Dermis microvascular lymphatic vessel endothelial cell (primary cell): ENCODE measurements at places on chromosomes 6 and 20.

DNA sequence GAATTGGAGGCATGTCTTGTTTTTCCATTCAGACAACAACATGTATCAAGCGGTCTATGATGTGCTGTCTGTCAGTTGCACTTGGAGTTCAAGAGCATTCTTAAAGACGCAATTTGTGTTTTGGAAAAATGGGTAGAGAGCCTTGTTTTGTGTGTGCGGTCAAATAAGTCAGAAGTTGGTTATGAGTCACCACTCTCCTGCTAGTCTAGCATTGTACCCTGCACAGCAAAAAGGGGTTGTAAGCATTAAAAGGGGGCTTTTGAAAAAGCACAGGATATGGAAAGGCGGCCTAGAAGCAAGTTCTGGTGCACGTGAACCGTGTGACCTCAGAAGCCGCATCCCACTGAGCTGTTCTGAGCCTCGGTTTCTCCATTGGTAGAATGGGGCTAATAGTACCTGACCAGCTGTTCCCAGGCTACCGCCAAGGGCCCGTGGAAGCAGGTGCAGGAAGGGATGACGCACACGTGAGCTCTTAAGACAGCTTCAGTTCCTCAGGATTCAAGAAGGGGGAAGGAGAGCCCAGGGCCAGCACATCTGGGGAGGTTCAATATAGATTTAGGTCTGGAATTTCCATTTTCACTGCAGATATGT is 61.6 kb upstream of the SNX9 start:
- DNase-seq: no peak

DNA sequence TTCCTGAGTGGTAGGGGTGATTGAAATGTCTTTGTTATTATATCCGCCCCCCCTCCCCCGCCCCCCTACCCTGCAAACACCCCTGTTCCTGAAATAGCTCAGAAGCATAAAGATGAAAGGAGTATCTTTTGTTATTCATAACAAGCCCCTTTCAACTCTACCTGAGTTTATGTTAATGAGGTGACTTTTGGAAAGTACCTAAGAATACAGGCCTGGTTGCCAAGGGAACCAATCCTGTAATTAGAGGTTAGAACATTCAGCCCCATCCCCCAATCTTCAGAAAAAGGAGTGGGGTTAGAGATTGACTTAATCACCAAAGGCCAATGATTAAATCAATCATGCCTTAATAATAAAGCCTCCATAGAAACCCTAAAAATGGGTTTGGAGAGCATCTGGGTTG is 979.2 kb upstream of the GJE1 start:
- DNase-seq: peak; percentile 29

DNA sequence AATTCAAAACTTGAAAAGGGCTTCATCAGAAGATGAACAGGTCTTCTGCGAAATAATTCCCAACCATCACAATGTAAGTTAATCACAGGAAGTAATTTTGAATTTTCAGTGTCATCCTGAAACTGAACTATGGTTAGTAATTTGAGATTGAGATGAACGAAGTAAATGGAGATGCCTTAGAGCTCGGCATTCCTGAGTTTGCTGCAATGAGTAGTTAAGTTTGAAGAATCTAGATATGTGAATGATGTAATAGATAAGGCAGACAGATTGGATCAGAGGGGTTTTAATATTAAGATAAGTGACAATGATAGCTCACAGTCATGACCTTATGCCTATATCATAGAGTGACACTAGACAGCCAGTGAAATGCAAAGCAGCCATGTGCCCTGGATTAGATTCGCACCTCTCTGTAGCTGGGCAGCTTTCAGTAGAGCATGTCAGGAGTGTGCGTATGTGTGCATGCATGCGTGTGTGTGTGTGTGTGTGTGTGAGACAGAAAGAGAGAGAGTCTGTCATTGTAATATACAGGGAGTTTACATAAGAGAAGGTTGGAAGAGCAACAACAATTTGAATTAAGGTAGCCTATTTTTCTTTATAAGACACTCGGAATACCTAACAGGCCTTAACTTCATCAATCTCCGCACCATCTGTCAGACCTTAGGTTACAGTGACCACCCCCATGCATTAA is 233.0 kb downstream of the GMPR start:
- no peak for DNase-seq

DNA sequence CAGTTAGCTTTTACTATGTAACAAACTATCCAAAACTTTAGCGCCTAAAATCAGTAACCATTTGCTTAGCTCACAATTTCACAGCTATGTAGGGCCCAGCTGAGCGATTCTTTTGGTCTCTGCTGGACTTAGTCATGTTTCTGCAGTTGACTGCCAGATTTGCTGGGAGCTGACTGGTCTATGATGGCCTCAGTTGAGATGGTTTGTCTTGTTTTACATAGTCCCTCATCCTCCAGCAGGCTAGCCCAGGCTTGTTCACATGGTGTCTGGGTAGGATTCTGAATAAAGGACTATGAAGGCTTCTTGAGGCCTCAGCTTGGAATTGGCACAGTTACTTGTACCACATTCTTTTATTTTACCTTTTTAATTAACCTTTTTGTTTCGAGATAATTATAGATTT is 247.8 kb upstream of the CHD6 start:
- DNase-seq: no peak

- DNase-seq: no peak
These were observed 26.3 kb downstream of the FAM50B start for GRCh38 chr6:3875486-3875885.

GRCh38 chr20:9300080-9300479 is 214.3 kb upstream of the LAMP5 start:
- peak; percentile 6 for DNase-seq

DNA sequence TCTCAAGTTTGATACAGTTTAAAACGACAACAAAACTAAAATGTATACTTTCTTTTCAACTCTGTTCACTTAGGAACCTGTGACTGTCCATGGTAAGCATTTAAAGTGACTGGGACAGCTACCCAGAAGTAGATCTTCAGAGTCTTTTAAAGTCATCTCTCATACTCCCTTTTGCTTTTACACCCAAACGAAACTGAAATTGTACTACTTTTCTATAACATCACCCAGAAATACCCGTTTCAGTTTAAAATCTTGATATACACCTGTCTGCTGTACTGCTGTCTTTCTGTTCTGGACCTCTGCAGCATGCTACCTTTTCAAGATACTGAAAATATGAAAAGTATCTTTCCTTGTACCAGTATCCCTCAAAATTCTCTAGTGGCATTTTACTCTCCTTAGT is 170.4 kb upstream of the THEMIS start:
- no peak for DNase-seq

- peak; percentile 13 for DNase-seq
These were observed 880 bp downstream of the ADNP start for GRCh38 chr20:50930139-50930975.

DNA sequence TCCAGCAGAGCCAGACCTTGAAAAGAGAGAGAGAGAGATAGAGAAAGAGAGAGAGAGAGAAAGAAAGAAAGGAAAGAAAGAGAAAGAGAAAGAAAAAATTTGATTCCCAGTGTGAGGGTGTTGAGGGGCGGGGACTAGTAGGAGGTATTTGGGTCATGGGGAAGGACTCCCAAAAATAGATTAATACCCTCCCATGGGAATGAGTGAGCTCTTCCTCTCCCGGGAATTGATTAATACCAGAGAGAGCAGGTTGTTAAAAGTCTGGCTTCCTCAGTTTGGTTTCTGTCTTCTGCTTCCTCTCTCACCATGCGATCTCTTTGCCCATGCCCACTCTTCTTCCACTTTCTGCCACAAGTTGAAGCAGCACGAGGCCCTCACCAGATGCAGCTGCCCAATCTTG is 28.8 kb upstream of the CFAP206 start:
- no peak for DNase-seq

DNA sequence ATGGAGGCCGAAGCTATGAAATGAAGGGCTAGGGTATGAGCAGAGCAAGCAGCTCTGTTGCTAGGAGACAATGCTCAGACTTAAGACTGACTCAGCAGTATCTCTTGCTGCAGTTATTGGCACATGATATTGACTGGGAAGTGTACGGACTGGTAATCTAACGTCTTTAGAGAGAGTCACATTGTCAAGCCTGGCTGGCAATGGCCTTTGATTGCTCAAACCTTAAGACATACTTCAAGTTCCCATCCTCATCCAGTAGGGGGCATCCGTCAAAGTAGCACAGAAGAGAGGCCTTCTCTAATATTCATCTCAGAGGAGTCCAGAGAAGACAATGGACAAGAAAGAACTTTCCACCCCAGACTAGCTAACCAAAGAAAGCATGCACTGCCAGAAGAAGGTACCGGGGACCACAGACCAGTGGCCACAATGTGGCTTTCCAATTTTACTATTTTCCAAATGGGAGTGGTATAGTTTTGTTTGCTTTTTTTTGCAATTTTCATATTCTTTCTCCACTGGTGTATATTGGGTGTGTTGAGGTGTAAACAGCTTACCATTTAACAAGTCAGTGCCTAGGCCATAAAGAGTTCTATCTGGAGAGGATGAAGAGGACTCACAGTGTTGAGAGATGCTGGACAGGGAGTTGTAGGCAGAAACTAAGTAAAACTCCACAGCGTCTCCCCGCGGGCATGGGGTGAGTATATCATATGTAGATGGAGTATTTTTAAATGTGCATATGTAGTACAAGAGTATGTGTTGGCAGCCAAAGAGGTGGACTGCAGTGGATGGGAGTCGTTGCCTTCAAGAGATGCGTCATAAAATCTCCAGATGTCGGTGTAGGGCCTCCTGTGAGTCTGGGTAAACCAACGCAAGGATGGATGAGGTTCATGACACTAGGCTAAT is 36.7 kb downstream of the LRFN2 start:
- peak; percentile 30 for DNase-seq

- peak; percentile 17 for DNase-seq
These were observed 40.5 kb upstream of the OSTM1 start for GRCh38 chr6:108114841-108115597.

DNA sequence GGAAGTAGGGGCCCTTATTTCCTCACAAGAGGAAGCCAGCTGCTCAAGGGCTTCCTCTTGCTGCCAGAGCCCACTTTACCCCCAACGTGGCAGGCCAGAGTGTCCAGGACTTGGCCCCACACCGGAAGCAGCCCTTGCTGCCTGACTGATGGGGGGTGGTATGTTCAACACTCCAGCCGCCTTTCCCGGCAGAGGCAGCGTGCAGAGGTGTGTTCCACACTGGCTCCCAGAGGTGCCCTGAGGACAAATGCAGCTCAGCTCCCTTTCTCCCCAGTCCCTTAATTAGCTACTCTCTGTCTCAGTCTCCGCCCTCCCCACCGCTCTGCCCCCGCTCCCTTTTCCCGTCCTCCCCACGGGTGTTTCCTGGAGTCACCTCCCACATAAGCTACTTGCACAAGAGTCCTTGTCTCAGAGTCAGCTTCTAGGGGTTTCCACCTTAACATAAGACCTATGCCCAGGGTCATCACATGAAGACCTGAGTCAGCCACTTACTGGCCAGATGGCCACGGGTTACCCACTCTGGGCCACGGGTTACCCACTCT is 61.7 kb upstream of the SHLD1 start:
- no peak for DNase-seq
